GM18507 (cell line): ENCODE measurements at places on chromosomes 1 and 21.

DNA sequence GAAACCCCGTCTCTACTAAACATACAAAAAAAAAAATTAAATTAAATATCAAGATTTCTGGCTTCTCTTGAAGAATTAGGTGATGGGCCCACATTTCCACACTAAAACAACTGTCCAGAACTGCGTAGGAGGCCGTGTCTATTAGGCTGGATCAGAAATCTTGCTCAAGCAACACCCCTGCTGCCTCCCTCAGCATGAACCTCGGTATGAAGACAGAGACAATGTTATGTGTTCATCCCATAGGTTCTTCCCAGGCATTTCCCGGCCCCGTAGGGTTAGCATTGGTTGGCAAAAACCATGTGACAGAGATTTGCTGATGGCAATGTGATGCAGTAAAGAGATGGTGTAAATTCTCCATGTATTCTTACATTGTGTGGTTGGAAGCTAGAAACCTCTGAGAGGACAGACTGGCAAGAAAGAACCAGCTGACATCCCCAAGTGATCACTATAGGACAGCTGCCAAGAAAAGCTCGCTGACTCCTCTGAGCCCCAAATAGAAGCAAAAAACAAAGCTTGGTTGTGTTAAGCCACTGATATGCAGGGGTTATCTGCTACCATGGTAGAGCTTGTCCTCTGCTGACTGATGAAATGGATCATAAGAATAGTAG, 34.5 kb downstream of the EBNA1BP2 start:
- DNase-seq: no peak

DNA sequence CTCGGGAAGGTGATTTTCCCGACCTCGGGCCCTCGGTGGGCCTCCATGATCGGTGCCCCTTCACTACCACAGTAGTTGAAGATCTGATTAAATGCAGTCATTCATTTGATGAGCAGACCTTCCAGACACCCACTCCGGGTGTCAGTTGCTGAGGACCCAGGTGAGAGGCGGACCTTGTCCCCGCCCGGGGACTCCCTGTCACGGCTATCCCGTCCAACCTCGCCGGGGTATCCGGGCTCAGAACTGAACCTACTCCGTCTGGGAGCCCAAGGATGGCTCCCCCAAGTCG, 22.6 kb downstream of the RNU1-3 start:
- DNase-seq: no peak

DNA sequence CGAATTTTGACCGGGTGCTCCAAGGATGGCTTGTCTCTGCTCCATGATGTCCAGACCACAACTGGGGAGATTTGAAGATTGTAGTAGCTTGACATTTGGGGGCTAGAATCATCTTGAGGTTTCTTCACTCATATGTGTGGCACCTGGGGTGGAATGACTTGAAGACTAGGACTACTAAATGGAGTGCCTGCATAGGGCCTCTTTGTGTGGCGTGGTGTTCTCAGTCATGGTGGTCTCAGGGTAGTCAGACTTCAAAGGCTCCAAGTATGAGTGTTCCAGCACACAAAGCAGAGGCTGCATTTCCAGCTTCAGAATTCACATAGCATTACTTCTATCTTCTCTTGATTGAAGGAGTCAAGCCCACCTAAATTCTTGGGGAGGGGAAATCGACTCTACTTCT, 16.8 kb downstream of the ATF6 start:
- no peak for DNase-seq

DNA sequence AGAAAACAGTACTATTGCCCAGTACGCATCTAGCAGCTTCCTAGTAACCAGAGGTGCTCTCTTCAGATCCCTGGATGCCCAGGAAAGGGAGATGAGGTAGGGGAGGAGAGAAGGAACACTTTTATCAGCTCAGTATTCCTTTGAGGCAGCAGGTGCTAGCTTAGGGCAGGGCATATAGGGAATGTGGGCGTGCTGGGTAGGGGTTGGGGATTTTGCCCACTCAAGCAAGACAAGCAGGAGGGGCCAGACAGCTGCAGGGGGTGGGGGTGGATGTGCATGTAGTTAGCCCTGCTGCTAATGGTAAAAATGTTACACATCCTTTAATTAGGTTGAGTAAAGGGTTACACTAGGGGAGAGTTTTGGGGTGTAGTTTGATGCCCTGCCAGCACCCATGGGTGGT, 18.1 kb upstream of the AVPR1B start:
- DNase-seq: no peak

DNA sequence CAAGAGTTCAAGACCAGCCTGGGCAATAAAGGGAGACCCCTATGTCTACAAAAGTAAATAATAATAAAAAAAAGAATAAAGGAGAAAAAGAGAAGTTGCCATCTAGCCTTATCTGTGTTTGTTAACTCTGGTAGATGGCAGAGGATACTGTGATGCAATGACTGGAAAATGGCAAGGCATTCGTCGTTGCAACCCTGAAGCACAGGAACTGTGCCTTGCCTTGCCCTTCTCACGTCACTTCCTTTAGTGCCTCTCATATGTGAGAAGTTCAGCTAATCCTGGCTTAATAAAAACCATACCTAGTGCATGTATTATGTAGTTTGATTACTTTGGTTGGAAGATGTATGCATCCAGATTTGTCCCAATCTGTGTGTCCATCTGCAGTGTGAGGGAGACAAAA, 25.8 kb upstream of the PIGC start:
- DNase-seq: no peak

- no peak for DNase-seq
Measured at GRCh38 chr21:26965907-26966581, 844 bp downstream of the ADAMTS5 start.

DNA sequence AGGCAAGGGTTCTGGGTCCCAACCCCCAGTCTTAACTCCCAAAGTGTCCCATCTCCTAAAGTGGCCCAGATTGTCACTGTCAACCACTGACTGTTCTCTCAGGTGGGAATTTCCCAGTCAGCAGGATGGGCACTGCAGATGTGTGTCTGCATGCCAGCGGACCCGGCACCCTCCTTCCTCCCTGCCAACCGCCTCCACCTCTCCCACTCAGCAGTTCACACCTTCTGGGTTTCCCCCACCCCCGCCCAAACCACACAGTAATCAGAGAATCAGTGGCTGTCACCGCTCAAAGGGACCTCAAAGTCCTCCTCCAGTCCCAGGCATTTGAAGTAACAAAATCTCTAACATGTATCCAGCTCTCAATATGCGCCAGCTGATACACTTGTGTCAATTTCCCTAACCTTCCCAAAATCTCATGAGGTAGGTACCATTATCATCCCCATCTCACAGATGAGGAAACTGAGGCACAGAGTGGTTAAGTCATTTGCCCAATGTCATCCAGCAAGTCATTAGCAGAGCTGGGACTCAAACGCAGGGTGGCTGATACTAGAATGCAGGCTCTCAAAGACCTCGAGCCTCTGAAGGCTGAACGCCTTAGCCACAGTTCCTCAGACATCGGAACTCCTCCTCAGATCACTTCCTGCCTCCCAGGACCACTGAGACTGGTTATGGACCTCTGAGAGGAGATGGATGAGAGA, 4.8 kb downstream of the RUNX3 start:
- DNase-seq: no peak

GRCh38 chr1:145886390-145886789, 724 bp upstream of the ANKRD35 start:
- DNase-seq: no peak

- DNase-seq: no peak
Measured at GRCh38 chr1:2173546-2174347, 20.8 kb downstream of the FAAP20 start.
